ENCODE measurements at places on chromosomes 2 and 18.

DNA sequence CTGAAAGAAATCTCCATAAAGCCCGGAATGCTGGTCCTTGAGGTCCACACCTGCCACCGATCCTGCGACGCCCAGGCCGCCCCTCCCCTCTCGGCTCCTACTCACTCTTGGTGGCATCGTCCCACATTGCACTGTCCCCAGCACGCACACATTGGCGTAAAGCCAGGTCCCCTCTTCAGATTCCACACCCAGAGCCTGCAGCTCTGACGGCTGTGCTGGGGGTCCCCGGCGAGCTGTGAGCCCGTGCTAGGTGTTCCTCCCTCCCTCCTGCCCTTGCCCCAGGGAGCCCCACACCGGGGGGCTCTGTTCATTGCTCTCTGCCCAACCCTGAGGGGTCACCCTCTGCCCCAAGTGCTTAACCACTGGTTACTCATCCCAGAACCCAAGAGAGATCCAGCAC is 8.5 kb downstream of the TPO start:
- DNase-seq, result no peak

- DNase-seq, result no peak
These were observed 8.8 kb downstream of the PELI1 start for GRCh38 chr2:64135421-64135820.

DNA sequence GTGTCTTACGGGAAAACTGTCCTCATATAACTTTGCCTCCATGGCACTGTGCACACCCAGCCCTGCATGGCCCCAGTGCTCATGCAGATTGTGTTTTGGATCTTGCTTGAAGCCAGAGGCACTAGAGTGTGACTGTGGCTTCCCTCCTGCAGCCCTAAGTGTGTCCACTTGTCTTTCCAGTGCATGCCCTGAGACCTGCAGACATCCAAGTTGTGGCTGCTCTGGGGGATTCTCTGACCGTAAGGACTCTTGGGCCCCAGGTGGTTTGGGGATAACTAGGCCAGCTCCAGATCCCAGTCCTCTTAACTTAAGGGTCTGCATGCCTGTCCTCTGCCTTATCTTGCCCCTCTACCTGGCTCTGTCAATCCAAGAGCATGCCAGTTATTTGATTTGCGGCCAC is 96.6 kb downstream of the PLB1 start:
- no peak for DNase-seq

GRCh38 chr2:176774766-176775451 is 437.7 kb upstream of the HNRNPA3 start:
- no peak for DNase-seq

- no peak for DNase-seq
These were observed 31.6 kb downstream of the ZNF532 start for GRCh38 chr18:58896268-58896667.

- no peak for DNase-seq
These were observed 154.5 kb downstream of the TPO start for GRCh38 chr2:1567556-1568344.

DNA sequence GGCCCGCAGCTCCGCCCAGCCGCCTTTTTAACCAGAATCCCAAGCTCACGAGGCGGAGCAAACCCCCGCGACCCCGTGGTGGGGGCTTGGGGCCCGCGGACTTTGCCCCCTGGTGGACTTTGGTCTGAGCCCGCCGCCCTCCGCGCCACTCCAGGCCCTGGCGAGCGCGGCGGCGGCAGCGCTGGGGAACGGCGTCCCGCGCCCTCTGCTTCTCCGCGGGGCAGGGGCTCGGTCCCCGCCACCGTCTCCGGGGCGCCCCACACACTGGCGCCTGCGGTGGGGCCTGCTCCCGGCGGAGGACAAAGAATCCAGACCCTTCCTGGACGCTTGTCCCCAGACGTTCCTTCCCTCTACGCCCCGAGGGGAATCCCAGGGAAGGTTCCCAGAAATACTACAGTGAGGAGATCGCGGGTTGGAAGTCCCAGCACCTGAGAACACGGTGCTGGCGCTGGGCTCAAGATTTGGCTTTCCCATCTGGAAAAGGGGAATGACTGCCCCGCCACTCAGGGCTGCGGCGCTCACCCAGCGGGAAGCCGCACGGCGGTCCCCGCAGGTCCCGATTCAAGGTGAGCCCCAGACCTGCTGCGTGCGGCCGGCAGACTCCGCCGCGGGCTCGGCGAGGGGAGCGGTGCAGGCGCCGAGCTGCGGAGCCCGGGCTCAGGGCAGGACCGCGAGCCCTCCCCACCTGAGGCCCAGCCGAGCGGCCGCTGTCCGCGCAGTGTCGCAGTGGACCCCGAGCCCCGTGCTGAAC is at the start of gene HAAO:
Gene HAAO (minus strand): TSS at position 1 of the 751 bp plus-strand sequence. CDS start 47 bp downstream, outside the sequence.
- no peak for DNase-seq

DNA sequence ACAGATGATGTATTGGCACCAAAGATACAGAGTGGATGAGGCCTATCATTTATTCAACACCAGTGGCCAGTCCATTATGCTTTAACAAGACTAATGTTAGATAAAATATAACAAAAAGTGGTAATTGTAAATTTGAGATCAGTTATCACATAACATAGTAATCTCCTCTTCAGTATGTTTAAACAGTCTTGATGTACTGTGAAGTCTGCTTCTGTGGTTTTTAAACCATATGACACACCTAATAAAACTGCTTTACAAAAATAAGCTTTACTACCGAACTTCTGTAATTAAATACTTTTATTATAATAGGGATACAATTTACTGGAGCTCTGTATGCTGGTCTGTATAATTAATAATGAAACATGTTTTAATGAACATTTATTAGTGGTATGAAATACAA is 2156.1 kb upstream of the CELF4 start:
- no peak for DNase-seq

DNA sequence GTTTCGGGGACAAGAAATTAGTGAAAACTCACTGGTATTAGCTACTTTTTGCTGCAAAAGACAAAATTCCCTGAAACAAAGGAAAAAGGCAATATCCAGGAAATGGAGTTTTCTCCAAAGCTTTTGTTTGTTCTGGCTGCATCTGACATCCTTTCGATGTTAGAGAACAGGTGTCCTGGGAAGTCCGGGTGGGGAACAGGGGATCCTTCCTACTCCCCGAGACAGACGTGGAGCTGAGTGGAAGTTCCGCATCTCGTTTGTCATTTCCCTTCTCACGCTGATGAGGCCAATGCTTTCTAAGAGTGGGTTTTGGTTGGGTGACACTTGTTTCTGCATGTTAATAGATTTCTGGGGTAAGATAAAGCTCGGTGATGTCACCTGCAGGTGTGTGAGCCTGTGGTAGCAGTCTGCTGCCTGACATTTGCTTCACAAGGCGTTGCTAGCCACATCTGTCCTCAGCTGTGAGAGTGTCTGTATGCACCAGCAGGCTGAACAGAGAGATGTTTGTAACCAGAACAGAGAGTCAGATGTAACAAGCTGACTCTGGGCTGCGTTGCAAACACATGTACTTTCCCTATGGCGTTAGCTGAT is 125.9 kb downstream of the ACOXL start:
- no peak for DNase-seq

- DNase-seq, result no peak
These were observed 2082.4 kb upstream of the PIK3C3 start for GRCh38 chr18:39872651-39873050.

DNA sequence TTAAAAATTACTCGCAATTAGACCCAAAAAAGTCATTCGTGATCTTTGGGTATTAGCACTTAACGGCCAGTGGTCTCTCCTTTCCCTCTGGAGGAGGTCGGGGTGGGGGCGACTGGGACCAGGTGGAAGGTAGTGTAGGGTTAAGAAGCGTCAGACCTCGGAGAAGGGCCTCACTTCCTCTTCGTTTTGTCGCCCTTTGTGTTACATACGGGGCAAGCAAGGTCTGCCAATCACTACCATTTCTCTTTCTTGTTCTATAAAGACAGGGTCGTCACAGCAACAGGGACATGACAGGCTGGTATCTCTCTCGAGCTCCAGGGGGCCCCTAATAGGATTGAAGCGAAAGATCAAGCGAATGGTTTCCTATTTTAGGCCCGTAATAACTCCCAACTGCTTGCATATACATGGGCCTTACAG is 136.6 kb downstream of the INSIG2 start:
- DNase-seq, result no peak

GRCh38 chr18:13424363-13424762 is 205.8 kb downstream of the LDLRAD4 start:
- no peak for DNase-seq

DNA sequence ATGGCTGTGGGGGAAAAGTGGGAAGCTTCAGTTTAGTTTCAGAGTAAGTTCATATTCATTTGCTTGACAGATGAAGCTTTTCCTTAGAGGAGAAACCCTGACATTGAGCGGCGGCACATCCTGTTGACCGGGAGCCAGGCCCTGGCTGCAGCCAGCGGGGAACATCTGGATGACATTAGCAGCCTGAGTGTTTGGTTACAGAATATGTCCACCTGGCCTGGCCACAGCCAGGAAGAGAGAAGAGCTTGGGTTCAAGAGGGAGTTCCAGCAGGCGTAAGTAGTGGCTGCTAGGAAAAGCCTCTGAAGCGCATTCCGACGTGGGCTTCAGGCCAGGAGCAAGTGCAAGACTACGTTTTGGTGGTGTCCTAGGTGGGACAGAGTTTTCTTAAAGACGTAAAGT is 144.9 kb upstream of the MYCN start:
- DNase-seq, result no peak

GRCh38 chr18:21761471-21762115 is 21.0 kb downstream of the MIB1 start:
- DNase-seq, result no peak

GRCh38 chr18:25281556-25281955 is 70.4 kb downstream of the ZNF521 start:
- DNase-seq, result no peak

- DNase-seq, result peak; percentile 51
These were observed 107.3 kb downstream of the MYO1B start for GRCh38 chr2:191352536-191352935.

- DNase-seq, result no peak
These were observed 40.1 kb upstream of the SOS1 start for GRCh38 chr2:39160982-39161381.

DNA sequence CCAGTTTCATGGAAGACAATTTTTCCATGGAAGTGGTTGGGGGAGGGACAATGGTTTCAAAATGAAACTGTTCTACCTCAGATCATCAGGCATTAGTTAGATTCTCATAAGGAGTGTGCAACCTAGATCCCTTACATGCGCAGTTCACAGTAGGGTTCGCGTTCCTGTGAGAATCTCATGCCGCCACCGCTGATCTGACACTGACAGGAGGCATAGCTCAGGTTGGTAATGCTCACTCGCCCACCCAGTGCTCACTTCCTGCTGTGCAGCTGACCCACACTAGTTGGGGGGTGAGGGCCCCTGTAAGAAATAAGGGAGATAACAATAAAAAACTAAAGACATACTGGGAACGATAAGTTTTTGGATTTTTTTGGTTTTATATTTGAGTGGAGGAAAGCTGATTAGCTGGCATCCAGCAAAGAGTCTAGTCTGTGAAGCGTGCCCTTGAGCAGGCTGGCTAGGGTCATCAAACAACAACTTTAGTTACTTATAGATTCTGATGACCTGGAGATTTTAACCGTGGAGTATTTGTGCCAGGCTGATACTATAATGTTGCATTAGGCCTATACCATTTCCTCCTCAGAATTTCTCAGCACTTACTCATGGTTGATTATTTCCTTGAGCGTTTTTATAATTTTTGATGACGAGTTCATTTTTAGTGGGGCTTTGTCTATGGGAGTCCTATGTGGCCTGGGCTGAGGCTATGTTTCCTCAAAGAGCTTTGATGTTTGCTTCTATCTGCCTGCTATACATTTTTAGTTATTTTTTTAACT is 6.3 kb upstream of the MCFD2 start:
- no peak for DNase-seq

Measured in AG09309 (cell line).